ENCODE measurements at places on chromosomes 5 and 9. TPM values are rescaled to one million over a fixed set of nuclear protein-coding genes. Genes with fewer than 3 reads are reported as not detected.

Gene CA9
- 1.8 TPM for polyA plus RNA-seq

Gene KIF2A
- polyA plus RNA-seq: 42.4 TPM

- no peak for DNase-seq
- no peaks in the 10 kb centered on the region for H3K27me3 ChIP-seq
- peaks cover 21% of the 10 kb centered on the region for H3K4me1 ChIP-seq
- H3K27ac ChIP-seq: peak overlapping the region; percentile 71
- no peaks in the 10 kb centered on the region for H3K36me3 ChIP-seq
These were observed 84.7 kb downstream of the FEM1C start for GRCh38 chr5:115459855-115460341.

- no peak overlapping the region for H3K4me3 ChIP-seq
- peaks cover 11% of the 10 kb centered on the region for H3K4me1 ChIP-seq
- no peaks in the 10 kb centered on the region for H3K27me3 ChIP-seq
- no peak for DNase-seq
- H3K27ac ChIP-seq: peak overlapping the region; percentile 94
These were observed 19.0 kb downstream of the KDM3B start for GRCh38 chr5:138371454-138371853.

GRCh38 chr9:23413541-23413940 is 412.5 kb downstream of the ELAVL2 start:
- H3K27me3 ChIP-seq: no peaks in the 10 kb centered on the region
- no peak overlapping the region for H3K4me3 ChIP-seq
- no peaks in the 10 kb centered on the region for H3K4me1 ChIP-seq
- H3K36me3 ChIP-seq: no peaks in the 10 kb centered on the region
- no peak for DNase-seq
- no peak overlapping the region for H3K27ac ChIP-seq

- H3K27ac ChIP-seq: peak overlapping the region; percentile 66
- DNase-seq: no peak
- H3K27me3 ChIP-seq: no peaks in the 10 kb centered on the region
- peaks cover 60% of the 10 kb centered on the region for H3K4me1 ChIP-seq
These were observed 8.8 kb upstream of the TGFBI start for GRCh38 chr5:136020001-136020382.

DNA sequence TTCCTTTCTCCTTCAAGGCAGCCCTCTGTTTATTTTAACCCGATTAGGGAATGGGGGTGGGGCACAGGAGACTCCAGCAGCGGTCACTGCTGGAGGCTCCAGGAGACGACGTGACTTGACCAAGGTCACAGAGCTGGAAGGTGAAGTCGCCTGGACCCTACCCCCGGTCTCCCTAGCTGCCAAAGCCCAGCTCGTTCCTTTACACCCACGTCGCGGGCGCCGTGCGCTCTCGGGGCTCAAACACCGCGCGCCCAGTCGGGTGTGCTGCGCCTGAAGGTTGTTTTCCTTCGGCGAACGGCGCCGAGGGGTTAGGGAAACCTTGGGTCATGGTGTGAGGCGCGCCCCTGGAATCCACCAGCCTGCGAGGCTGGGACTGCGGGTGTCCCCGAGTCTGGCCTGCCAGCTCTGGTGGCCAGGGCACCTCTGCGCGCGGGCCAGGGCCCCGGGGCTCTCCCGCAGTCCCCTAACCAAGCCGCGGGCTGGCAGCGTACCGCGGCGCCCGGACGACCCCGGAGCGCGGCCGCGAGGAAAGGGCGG is 747 bp upstream of the UNC5A start:
- H3K27me3 ChIP-seq: peaks cover 36% of the 10 kb centered on the region
- no peak for DNase-seq
- no peak overlapping the region for H3K4me3 ChIP-seq
- H3K27ac ChIP-seq: no peak overlapping the region
- no peaks in the 10 kb centered on the region for H3K36me3 ChIP-seq
- no peaks in the 10 kb centered on the region for H3K4me1 ChIP-seq

DNA sequence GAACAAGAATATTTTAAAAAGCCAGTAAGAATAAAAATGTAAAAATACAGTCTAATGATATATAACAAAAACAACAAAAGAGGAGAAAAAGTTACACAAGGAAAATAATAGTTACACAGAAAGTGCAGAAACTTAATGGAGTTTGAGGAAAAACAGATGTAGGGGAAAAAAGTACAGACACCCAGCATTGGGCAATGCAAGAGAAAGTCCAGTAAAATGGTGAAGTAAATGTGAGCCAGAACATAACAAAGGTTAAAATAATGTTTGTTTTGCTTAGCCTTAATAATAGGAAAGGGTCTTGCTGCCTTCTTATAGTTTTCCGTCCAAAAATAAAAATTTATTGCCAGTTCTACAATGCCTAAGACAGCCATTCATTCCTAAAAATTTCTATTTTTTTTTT is 364.2 kb downstream of the NNT start:
- H3K36me3 ChIP-seq: no peaks in the 10 kb centered on the region
- DNase-seq: no peak
- no peaks in the 10 kb centered on the region for H3K27me3 ChIP-seq
- H3K4me3 ChIP-seq: no peak overlapping the region

GRCh38 chr5:143738417-143739401 is 73.3 kb upstream of the HMHB1 start:
- H3K4me1 ChIP-seq: peaks cover 6% of the 10 kb centered on the region
- no peaks in the 10 kb centered on the region for H3K36me3 ChIP-seq
- no peak overlapping the region for H3K27ac ChIP-seq
- no peak overlapping the region for H3K4me3 ChIP-seq

DNA sequence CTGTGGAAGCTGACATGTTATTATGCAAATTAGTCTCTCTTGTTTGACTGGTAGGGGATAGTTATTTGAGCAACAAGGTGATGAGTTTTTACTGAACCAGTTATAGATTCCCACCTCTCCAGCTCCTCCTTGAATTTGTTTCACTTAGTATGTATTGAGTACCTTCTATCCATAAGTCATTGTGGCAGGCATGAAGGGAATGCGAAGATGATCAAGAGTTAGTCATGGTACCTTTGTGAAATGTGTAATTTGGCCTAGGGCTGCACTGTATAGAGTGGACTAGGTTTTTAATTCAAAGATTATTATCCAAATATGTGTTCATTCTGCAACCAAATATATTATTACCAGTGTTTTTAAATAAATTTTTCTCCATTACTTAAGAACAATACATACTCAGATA is 110.1 kb downstream of the HACD4 start:
- no peak overlapping the region for H3K4me3 ChIP-seq
- H3K36me3 ChIP-seq: peaks cover 28% of the 10 kb centered on the region

Data from left lung (tissue), 14 donors.